Naive thymus-derived CD8-positive, alpha-beta T cell (primary cell): ENCODE measurements at places on chromosomes 4 and X. TPM values are rescaled to one million over a fixed set of nuclear protein-coding genes. Genes with fewer than 3 reads are reported as not detected.

The PCSK1N gene
- 3.6 TPM for total RNA-seq

The SLC9B1 gene
- 6.4 TPM for total RNA-seq

DNA sequence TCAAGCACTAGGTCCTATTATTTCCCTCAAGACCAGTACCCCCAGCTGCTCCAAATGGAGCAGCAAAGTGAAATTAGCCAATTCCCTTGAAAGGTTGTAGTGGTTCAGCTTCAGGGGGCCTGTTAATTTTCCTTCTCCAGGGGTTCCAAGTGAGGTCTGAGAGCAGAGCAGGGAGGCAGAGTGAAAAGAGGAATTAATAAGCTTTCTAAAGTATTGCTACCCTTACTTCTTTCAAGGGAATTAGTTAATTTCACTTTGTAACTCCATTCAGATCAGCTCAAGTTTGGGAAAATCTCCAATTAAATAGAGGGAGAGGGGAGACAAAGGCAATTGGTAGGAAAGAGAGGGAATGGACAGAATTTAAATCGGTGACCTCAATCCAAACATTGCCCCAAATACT lies 78.7 kb upstream of the SLC7A11 start:
- H3K4me1 ChIP-seq = no peaks in the 10 kb centered on the region
- H3K36me3 ChIP-seq = no peaks in the 10 kb centered on the region
- H3K27me3 ChIP-seq = peaks cover 21% of the 10 kb centered on the region
- H3K27ac ChIP-seq = no peak overlapping the region

DNA sequence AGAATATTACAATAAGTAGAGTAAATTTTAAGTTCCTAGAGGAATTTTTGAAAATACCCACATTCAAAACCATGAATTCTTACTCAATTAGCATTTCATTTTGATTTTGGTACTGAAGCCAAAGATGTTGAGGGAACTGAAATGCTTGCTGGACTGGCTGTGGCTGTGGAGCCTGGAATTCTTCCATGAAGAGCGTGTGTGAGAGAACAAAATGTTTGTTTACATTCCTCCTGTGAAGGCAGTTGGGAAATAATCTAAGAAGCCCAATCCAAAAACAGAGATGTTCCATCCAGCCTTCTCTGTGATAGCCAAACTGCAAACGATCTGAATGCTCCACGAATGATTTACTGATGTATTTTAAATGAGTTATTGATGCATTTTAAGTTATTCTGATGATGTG lies 3.8 kb upstream of the ADH1B start:
- no peaks in the 10 kb centered on the region for H3K36me3 ChIP-seq
- H3K27me3 ChIP-seq = no peaks in the 10 kb centered on the region
- no peak overlapping the region for H3K27ac ChIP-seq
- DNase-seq = no peak

DNA sequence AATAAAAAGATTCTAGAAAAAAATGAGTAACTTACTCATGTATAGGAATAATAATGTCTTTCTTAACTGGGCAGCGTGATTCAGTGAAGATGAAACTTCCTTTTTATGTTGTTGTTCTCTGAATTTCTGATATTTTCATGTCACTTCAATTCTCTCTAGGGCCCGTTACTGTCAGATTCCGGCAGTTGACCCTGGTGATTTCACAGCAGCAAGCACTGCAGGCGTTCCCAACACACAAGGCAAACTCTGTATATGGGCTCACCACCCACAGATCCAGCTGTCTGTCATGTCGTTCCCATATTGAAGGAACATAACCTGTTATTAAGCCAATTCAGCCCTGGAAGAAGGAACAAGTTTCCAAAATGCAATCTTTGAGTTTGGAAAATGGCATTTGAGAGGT lies 288.3 kb upstream of the GALNTL6 start:
- no peaks in the 10 kb centered on the region for H3K4me1 ChIP-seq
- no peak for DNase-seq
- H3K36me3 ChIP-seq = no peaks in the 10 kb centered on the region

DNA sequence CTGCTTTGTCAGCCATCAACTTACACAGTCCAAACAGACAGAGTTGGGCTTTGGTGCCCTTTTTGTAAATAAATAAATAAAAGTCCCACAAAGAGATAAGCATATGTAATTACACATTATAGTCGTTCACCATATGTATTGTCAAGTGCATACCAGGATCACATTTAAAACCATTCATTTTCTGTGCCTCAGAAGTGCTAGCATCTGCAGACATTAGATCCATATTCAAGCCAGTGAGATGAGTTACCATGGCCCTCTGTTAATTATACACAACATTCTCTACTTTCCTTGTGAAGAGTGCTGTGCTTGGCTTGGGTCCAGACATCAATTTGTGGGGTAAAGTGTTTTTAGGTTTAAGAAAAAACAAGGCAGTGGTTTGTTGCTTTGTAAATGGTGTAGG lies 76.8 kb downstream of the ENOX2 start:
- no peak overlapping the region for H3K4me3 ChIP-seq
- no peaks in the 10 kb centered on the region for H3K27me3 ChIP-seq

DNA sequence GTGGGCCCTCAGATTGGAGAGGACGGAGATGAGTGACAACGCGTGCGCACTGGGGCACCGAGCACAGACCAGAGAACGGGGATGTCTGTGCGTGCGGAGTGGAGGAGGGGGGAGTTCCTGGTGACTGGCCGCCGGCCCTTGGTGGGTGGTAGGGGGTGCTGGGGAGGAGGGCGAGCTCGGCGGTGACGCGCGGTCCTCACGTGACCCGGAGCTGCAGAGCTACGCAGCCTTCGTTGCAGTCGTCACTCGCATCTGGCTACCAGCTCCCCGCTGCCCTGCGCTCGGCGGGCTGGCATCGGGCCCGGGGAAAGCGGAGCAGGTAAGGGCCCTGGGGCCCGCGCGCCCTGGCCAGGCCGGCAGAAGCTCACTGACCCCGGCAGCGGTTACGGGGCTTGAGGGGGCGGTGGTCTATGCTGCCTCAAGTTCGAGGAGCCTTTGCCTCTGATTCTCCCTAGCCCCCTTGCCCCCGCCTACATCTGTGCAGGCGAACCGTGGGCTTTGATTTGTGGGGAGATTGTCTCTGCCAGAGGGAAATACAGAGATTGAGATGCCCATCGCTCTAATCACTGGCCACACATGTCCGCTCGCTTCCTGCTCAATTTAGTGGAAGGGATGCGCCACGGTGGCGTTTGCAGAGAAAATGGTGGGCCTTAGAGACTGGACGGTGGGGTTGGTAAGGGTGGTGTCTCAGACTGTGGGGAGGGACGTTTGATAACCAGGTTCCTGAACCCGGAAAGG lies at the start of gene ARMCX4:
TSS of gene ARMCX4 (plus strand) at position 245 of the 738 bp plus-strand sequence. CDS start 3,134 bp downstream, outside the sequence.
- DNase-seq = peak; percentile 61
- no peaks in the 10 kb centered on the region for H3K27me3 ChIP-seq
- peaks cover 11% of the 10 kb centered on the region for H3K4me1 ChIP-seq
- peaks cover 5% of the 10 kb centered on the region for H3K36me3 ChIP-seq
- H3K4me3 ChIP-seq = peak within 1 kb of the TSS; percentile 86
- peak within 1 kb of the TSS; percentile 90 for H3K27ac ChIP-seq

DNA sequence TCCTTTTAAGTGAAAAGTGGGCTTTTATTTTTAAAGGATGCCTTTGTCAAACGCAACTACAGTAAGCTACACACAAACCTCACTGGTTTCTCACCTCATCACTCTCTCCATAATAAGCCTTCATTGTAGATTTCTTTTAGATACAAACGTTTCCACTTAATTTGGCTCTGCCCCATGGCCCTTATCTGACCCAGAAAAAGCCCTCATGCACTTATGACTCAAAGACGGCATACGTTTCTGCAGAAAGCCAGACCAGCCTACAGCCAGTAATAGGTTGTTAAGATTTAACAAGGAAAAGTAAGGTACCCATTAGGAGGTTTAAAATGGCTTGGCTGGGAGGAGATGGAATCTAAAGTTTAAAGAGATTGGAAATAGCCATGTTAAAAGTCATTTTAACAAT lies 914.6 kb upstream of the INTU start:
- H3K27me3 ChIP-seq = no peaks in the 10 kb centered on the region
- DNase-seq = no peak
- H3K27ac ChIP-seq = no peak overlapping the region
- H3K36me3 ChIP-seq = no peaks in the 10 kb centered on the region
- H3K4me1 ChIP-seq = no peaks in the 10 kb centered on the region

GRCh38 chrX:41553688-41554087 lies 106.5 kb downstream of the NYX start:
- no peak overlapping the region for H3K4me3 ChIP-seq
- peaks cover 8% of the 10 kb centered on the region for H3K4me1 ChIP-seq
- H3K36me3 ChIP-seq = peaks cover 5% of the 10 kb centered on the region
- no peak overlapping the region for H3K27ac ChIP-seq
- DNase-seq = no peak
- no peaks in the 10 kb centered on the region for H3K27me3 ChIP-seq
